ENCODE measurements at places on chromosomes 3 and 15.

DNA sequence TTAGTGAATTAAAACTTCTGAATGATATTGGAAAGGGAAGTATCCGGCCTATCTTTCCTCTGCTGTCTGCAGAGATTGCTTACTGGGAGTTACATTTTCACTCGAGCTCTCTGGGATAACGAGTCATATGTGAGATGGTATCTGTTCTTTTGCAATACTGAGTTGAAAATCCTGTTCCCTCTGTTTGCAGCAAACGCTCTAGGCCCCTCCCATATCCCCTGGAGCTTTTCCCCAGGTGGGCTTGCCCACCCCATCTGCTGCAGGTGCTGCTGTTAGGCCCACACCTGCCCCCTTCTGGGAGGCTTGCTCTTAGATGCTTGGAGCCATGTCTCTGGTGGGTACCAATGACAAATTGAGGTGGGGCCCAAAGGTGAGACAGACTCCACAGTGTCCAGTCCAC lies 42.7 kb upstream of the MTMR10 start:
- DNase-seq, result no peak

DNA sequence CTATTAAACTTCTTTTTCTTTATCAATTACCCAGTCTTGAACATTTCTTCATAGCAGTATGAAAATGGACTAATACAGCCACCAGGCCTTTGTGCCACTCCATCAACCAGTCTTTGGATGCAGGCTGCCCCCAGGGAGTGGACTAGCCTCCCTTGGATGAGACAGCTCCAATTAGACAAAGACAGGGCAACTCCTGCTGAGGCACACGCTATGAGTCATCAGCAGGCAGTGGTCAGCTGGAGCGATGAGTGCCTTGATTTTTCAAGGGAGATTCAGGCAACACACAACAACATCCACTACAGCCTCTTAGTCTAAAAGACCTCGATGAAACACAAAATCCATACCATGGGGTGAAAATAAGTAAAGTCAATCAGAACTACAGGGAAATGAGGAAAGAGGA lies 160.1 kb downstream of the ARRDC4 start:
- DNase-seq, result no peak

GRCh38 chr3:45283471-45283870 lies 57.4 kb upstream of the TMEM158 start:
- DNase-seq, result no peak

- no peak for DNase-seq
Measured at GRCh38 chr3:182651461-182651860, 141.8 kb upstream of the ATP11B start.

DNA sequence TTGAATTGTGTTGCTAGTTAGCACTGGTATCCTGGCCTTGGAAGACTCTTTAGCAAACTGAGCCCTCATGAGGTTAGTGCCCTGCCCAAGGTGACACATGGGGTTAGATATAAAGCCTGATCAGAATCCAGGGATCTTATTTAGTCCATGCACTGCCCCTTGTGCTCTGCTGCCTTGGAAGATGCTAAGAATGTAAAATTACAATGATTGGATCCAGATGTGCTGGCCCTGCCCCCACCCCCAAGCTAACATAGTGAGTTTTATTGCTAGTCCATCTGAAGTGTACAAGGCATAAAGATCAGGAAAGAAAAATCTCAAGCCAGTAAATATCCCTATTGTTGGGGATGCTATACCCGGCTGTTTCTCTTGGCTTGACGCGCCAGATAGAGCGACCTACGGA lies 248.1 kb upstream of the C2CD4B start:
- no peak for DNase-seq

DNA sequence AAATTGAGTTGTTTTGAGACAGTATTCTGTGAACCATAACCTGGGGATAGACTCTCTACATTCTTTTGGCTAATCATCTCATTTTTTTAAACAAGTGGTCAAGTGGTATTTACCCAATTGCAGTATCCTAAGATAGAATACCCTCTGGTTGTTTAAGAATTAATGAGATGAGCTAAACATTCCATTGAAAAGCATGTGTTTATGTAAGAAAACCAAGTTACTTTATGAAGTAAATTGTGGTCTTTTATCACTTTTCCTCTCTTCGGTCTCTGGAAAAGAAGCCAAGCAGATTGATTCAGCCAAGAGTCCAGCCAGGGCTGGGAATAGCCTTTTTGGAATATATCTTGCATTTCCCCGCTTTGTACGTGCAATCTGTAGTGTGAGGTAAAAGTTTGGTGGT lies 185.7 kb upstream of the TOPAZ1 start:
- DNase-seq, result no peak

- DNase-seq, result no peak
Measured at GRCh38 chr15:38195191-38195901, 57.3 kb upstream of the SPRED1 start.

DNA sequence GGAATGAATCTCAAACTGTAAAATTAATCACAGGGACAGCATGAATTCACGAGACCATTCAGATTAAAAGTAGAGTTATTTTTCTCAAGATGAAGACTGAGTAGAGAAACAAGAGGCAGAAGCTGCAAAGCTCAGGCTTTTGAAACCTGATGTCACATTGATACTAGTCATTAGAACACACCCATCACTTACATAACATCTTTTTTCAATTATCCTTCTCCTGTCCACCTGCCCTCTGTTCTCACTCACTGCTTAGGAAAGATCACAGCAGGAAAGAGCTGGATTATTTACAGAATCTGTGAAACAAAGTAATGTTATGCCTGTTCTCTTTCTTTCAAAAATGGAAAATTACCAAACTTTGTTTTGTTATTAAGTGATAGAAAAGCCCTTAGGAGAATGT lies 72.0 kb upstream of the CDAN1 start:
- no peak for DNase-seq

DNA sequence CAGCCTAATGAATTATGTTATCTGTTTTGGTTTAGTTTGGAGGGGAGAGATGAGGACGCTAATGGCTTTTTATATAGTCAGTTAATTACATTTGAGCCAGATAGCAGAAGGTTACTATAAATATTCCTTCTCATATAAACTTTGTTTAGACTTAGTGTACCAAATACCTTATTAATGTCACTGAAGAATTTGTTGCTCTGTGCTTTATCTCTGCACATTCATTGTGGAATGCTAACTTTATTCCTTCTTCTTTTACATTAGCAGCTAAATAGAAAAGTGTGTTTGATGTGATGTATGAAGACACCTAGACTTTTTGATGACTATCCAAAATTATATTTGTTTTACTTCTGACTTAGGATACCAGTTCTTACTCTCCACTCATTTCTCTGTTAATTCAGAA lies 105.2 kb downstream of the EPHA3 start:
- no peak for DNase-seq

GRCh38 chr3:134317106-134317947 lies 56.9 kb downstream of the AMOTL2 start:
- no peak for DNase-seq

DNA sequence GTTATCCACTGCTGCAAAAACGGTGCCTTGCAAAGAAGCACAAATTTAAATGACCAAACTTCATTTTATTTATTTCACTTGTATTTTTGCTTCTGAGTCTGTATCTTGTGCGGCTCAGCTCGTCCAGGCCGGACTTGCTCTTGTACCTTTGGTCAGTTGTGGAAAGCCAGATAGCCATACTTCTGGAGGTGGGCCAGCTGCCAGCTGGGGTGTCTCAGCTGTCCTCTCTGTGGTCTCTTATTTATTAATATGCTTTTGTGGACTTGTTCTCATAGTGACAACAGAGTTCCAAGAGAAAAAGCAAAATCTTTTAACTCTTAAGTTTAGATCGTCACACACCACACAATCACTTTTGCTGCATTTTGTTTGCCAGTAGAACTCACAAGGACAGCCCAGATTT lies 87.7 kb downstream of the IL1RAP start:
- DNase-seq, result no peak

GRCh38 chr3:61452535-61453090 lies 108.8 kb upstream of the PTPRG start:
- no peak for DNase-seq

- DNase-seq, result no peak
Measured at GRCh38 chr3:78804251-78805037, 963.4 kb downstream of the ROBO1 start.

- no peak for DNase-seq
Measured at GRCh38 chr3:183430325-183430957, 2.0 kb upstream of the MCF2L2 start.

DNA sequence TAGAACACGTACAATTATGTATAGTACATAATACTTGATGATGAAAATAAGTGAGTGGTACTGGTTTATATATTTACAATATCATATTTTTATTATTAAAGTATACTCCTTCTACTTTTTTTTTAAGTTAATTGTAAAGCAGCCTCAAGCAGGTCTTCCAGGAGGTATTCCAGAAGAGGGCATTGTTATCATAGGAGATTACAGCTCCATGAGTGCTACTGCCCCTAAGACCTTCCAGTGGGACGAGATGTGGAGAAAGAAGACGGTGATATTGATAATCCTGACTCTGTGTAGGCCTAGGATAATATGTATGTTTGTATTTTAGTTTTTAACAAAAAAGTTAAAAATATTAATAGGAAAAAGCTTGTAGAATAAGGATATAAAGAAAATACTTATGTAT lies 40.3 kb upstream of the SCN5A start:
- DNase-seq, result no peak

- no peak for DNase-seq
Measured at GRCh38 chr15:67174864-67175573, 79.4 kb downstream of the AAGAB start.

GRCh38 chr3:127733781-127734180 lies 61.0 kb downstream of the ABTB1 start:
- DNase-seq, result no peak

GRCh38 chr3:185661772-185662171 lies 75.7 kb downstream of the SENP2 start:
- DNase-seq, result no peak

- DNase-seq, result no peak
Measured at GRCh38 chr15:68812597-68813431, 7.9 kb downstream of the ANP32A start.

DNA sequence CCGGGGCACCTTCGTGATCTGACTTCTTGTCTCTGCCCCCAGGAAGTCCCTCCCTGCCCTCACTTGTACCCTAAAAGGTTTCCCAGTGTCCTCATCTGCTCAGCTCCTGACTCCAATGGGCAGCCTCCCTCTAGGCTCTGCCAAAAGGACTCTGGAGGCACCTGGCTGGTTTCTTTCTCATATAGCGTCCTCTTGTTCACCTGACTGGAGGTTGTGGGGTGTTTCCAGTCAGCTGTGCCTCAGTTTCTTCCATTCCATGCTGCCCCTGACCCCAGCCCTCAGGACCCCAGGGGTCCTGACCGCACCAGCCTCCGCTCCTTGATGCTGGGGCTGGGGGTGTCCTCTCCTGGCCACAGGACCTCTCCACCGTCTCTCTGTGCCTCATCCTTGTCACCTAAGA lies 2.5 kb downstream of the PRR23E start:
- DNase-seq, result no peak

Data from stimulated activated CD8-positive, alpha-beta memory T cell treated with anti-CD3 and anti-CD28 coated beads, Interleukin-2, amount 100 ng/mL, for 1 hour (primary cell).